Stimulated activated CD8-positive, alpha-beta memory T cell treated with anti-CD3 and anti-CD28 coated beads, Interleukin-7, amount 100 ng/mL, for 1 hour (primary cell): ENCODE measurements at places on chromosomes 16 and 17.

- DNase-seq, result no peak
These were observed 237.6 kb downstream of the SOX9 start for GRCh38 chr17:72358465-72358864.

DNA sequence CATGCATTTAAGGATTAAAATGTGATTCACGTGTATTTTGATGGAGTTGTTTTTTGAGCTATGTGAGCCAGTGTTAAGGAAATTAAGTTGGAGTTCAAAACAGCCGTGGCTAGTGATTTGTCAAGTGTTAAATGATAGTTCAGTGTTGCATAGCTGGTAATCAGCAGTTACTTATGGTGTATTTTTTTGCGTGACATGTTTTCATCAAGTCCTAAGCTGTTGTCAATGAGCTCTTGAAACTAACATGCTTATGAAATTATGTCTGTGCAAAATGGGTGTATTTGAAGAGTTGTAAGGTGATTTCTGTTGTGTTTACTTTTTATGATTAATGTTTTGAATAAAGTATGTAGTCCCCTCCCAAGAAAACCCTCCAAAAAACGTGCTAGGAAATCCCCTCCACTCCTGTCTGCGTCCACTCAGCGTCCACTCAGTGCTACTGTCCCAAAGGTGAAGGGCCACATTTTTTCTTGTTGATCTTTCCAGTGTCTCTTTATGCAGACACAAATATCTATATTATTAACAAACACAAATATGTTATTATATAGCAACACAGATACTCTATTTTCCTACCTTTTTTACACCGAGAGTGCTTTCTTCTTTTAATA is 30.0 kb downstream of the USP10 start:
- DNase-seq, result no peak

- no peak for DNase-seq
These were observed 21.4 kb downstream of the CCDC102A start for GRCh38 chr16:57514791-57515600.

DNA sequence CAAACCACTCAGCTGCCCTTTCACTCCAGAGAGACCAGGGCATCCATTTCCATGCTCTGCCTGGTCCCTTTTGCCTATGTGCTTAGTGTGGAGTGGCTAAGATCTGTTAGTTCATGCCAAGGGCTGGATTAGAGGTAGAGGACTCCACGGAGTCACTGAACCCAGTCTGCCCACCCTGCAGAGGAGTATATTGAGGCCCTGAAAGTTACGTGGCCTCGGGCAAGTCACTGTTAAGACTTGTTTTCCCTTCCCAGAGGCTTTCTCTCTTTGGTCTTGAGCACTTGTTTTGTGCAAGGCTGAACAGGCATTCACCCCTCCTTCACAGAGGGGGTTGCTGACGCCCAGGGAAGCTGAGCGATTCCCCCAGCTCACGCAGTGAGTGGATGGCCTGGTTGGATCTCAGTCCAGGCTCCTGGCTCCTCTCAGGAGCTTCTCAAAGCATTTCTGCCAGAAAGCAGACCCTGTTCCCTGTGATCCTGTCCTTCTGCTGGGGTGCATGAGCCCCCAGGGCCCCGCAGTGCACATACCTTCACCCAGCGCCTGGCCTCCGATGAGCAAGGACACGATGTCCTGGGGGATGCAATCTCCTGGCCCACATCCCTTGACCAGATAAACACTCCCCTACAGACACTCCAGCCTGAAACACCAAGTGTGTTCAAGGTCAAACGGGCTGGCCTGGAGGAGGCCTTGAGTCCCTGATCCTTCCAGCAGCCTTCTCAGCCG is 153.4 kb upstream of the GSE1 start:
- DNase-seq, result no peak

DNA sequence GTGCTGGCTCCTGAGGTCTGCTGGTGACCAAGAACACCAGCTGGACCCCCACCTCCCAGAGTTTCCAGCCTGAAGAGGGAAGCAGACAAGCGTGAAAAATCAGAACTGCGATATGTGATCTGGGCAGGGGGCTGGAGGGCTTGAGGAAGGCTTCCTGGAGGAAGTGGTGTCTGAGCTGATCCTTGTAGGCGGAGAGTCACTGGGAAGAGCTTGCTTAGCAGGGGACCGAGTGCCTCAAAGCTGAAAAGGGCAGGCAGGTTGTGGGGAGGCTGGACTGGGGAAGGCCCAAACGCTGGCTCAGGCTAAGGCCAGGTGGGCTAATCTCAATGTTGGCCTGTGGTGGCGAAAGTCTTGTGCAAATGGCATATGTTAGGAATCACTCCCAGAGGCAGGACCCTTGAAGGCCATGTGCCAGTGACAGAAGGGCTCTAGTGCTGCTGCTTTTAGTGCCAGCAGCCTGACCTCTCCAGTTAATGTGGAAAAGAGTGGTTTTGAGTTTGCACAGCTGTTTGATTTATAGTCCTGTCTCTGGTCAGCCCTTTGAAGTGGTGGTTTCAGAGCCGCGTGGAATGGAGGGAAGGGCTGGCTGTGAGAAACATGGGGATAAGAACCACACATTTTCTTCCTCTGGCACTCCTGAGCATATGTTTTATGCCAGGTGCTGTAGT is 85.3 kb upstream of the LGALS9 start:
- no peak for DNase-seq

- DNase-seq, result no peak
These were observed 223.2 kb upstream of the PSMD7 start for GRCh38 chr16:74073456-74073855.

DNA sequence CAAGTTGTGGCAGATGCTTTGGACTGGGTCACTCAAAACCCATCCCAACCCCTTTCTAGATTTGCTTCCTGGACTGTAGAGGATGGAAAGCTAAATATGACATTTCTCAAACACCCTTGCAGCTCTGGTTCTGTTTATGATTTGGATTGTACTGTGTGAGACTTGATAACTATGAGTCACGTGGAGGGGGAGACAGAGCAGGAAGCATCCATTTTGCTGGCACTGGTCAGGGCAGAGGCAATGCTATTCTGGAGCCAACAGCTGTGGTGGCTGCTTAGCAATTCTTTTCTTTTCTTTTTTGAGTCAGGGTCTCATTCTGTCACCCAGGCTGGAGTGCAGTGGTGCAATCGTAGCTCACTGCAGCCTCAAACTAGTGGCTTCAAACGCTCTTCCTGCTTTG is 13.6 kb upstream of the TERF2 start:
- DNase-seq, result no peak
